ENCODE measurements at places on chromosomes 7 and 10.

- DNase-seq: no peak
Measured at GRCh38 chr7:156947120-156947843, 2.2 kb upstream of the NOM1 start.

GRCh38 chr10:46541017-46541661 is 15.3 kb downstream of the GPRIN2 start:
- peak; percentile 86 for DNase-seq

DNA sequence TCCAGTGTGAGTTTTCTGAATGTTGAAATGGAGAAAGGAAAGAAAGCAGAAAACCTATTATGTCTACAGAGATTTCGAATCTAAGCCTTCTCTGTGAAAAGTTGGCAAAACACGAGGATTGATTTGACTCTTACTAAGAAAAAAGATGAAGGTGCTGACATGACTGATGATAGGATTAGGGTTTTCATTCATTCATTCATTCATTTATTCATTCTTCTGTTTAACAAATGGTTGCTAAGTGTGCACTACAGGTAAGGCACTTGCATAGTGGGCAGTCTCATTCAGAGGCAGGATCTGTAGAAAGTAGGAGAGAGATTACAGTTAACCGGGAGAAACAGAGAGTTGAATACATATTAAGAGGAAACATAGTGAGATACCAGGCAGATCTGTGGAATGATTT is 137.1 kb downstream of the ZNF365 start:
- no peak for DNase-seq

DNA sequence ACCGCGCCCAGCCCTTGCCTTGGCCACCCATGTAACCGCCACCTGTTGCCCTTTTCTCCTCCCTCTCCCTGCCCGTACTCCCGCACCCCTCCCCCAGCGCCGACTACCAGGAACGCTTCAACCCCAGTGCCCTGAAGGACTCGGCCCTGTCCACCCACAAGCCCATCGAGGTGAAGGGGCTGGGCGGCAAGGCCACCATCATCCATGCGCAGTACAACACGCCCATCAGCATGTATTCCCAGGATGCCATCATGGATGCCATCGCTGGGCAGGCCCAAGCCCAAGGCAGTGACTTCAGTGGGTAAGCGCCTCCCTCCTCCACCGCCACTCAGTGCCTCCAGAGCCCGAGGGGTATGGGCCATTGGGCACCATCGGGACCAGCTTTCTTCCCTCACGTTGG is 18.7 kb downstream of the LDB3 start:
- no peak for DNase-seq
